CD4-positive, alpha-beta T cell treated with Interleukin-15 for 1 hour (primary cell): ENCODE measurements at places on chromosomes 11 and 22.

DNA sequence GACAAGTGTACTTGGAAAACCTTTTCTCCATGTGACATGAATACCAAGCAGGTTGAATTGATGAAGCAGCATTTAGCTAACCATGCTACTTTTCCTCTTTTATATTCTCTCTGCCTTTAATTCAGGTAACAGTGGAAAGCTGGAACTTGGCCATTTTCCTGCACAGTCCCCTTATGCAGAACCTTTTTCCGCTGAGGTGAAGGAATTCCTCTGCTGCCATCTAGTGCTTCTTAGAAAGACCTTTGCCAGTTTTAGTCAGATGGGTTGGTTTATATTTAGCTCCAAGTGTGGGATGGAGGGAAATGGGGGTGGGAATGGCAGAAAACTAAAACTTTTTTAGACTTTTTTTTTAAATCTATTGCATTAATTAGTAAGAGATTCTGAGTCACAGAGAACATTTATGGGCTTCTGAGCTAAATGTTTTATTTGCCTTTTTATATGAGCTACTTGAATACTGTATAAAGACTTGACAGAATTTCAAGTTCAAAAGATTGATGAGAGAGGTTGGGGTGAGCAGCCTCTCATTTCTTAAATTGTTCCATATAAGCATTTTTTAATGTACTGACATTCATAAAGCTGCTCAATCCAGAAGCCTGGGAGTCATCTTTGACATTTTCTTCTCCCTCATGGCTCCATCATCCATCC, 153.9 kb upstream of the ZC3H12C start:
- no peak for DNase-seq

DNA sequence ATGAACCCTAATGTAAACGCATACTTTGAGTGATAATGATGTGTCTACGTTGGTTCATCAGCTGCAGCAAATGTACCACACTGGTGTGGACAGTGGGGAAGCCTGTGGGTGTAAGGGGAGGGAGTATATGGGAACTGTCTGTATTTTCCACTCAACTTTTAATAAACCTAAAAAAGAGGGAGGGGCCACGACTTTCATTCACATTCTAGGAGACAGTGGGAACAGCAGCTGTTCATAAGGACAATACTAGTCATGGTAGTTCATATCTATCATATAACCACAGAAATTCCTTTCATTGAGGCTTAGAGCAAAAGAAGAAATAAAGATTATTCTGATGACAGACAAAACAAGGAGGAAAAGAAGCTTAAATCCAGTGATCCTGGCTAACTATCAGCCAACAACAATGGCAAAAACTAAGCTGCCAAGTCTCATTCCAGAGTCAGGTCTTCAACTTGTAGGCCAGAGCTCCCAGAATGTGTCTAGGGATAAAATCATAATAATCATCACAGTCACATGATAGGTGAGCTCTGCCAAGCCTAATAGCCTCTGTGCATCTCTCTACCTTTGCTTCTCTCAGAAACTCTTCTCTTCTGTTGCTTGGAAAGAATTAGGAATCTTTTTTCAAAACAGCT, 59.4 kb upstream of the CHRM4 start:
- no peak for DNase-seq

GRCh38 chr22:31646186-31647019, 15.6 kb downstream of the PISD start:
- no peak for DNase-seq

DNA sequence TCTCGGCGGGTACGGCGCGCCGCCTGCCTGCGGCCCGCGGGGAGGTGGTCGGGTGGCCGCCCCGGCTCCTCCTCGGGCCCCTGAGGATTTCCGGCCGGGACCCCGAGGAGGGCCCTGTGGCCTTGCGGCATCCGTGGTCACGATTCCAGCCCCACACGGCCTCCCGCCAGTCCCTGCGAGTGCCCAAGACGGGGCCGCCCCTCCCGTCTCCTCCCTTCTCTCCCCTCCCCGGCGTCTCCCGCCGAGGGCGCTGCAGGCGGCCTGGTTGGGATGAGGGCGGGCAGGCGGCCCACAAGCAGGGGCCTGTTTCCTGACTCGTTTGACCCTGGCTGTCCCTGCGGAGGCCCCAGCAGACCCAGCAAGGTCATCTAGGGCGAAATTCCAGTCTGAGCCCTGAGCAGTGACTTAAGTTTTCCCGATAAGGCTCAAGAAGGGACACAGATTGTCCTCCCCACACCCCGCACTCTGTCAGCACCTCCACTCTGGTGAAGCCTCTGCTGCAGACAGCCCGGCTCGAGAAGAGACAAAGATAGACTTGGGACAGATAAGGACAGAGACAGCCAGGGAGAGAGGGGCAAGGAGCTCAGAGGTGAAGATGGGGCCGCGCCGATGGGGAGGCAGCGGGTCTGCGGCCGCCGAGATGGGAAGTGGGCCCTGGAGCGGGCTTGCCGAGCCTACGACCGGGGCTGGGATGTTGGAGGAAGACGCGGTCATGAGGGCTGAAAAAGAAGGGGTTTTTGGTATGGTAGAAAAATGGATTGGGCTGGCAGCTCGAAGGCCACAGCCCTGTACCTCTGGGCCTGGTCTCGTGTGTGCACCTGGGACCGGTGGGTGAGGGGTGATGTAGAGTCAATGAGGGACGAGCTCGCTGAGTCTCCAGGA, 95.0 kb downstream of the SWAP70 start:
- DNase-seq, result peak; percentile 46

GRCh38 chr11:112400476-112401014, 139.9 kb upstream of the PLET1 start:
- DNase-seq, result no peak

DNA sequence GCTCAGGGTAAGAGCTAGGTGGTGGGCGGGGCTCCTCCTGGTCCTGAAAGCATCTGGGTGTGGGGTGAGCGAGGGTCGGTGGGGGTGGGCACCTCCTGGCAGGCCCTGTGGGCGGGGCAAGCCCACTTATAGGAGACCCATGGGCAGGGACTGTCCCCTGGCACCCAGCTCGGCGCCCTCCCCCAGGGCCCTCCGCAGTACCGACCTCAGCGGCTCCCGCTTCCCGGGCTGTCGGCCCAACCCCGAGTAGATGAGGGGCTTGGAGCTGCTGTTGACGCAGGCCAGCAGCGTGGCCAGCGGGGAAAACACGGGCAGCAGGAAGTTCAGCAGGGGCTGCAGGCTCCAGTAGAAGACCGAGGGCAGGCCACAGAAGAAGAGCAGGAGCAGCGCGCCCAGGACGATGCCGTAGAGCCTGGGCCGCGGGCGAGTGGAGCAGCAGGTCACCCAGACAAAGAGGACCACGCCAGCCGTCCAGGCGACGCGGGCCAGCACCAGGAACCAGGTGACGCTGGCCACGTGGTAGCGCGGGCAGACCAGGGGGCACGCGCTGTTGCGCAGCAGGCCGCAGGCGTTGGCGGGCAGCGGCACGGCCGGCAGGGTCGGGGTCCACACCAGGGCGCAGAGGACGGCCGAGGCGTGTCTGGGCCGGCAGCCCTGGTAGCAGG, 663 bp downstream of the MRGPRG start:
- DNase-seq, result no peak

- DNase-seq, result no peak
These were observed 251.9 kb upstream of the FAT3 start for GRCh38 chr11:91972665-91973266.

DNA sequence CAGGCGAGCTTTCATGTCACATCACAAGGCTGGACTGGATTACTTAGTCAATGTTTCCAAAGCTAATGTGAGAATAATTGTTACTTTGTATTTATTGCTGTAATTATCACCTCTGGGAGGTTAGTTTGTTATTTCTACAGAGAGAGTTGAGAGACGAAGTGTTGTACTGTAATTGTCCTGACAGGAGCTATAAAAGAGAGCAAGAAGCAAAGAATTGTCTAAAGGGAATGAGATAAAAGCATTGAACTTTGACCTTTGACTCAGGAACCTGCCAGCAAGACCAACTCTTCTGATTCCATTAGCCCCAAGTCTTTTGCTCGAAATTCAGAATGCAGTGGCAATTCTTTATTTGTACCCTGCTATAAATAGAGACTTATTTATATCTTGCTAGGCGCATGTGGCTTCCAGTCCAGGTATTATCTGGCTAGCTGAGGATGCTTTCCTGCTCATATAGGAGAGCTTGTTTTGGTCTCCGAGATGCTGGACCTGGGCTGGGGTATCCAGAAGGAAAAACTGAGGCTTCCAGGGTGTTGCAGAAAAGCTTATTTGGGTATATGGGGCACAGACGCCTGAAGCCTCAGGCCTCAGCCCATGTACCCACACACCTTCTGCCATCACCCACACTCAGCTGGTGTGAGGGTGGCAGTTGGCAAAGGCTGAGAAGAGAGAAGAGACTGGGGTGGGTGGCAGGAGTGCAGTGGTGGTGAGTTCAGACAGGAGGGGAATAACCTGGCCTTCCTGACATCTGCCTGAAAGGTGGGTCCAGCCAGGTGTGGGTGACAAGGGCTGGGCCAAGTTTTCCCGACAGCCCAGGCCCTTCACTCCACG, 40.7 kb downstream of the SYT13 start:
- no peak for DNase-seq

GRCh38 chr22:37641561-37641949, 2.1 kb downstream of the SH3BP1 start:
- no peak for DNase-seq

DNA sequence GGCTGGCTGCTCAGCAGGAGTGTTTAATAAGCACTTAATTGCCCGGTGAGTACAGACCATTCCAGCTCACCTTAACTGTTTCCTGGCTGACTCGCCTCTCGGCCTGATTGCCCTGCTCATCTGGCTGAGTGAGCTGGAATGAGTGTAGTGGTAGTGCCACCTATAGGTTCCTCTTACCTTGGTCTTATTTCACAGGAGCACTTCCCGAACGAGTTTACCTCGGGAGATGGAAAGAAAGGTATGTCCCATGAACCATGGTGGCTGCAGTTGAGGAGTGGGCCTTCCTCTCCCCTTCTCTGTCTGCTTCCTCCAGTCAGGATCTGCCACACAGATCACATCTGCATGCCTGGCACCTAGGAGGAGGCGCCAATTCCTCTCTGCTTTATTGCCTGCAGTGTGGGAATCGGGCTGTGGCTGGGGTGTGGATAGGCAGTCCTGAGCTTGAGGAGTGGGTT, 26.7 kb downstream of the UPB1 start:
- peak; percentile 51 for DNase-seq

- DNase-seq, result no peak
These were observed 13.1 kb downstream of the C11orf96 start for GRCh38 chr11:43955381-43956118.

DNA sequence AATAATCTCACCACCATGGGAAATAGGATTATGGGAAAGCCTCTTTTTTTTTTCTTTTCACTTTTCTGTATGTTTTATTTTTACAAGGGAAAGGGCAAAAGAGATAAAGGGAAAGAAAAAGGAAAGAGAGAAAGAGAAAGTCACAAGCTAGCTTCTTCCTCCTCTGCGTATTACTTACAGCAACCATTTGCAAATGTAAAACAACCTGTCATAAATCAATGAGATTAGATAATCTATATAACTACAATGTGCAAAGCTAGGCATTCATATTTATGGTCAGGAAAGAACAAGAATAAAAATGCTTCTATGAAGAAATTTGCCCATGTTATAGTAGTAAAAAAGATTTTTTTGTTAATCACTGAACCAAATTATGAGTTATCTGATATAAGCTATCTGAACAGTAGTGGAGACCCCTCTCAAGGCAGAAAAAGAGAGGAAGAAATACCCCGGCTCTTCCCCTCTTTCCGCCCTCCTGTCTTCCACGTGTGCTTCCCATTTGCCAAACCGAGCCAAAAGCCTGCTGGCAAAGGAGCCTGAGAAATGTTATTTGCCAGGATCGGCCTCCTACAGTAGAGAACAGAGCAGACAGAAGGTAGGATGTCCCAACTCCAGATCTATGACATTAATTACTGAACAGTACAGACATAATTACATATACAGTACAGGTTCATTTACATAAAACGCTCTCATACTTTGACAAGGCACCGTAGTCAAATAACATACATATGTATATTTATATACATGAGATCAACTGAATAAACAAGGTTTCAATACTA, 50.2 kb downstream of the ARHGAP32 start:
- no peak for DNase-seq

- DNase-seq, result no peak
These were observed 119.7 kb downstream of the CWF19L2 start for GRCh38 chr11:107337917-107338316.

DNA sequence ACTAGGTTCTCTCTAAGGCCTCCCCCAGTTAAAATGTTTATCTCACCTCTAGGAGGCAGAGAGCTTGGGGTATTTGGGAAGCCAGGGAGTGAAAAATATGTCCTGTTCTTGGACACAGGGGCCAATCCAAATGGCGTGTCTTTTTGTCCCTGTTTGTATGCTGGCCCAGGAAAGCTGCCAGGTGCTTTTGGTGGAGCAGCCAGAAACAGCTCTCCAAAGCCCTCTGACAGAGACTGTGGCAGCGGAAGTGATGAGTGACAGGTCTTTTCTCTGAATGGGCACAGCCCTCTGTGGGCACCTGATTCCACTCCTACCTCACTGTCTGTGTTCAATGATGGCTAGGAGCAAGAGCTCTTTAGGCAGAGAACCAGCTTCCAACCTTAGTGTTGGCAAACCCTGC, 106.4 kb upstream of the KIRREL3 start:
- no peak for DNase-seq

GRCh38 chr11:128603752-128604414, 16.5 kb upstream of the ETS1 start:
- no peak for DNase-seq

GRCh38 chr11:119416606-119417580, 6.1 kb downstream of the THY1 start:
- no peak for DNase-seq

GRCh38 chr22:30882974-30883533, 85.5 kb downstream of the MORC2 start:
- no peak for DNase-seq

DNA sequence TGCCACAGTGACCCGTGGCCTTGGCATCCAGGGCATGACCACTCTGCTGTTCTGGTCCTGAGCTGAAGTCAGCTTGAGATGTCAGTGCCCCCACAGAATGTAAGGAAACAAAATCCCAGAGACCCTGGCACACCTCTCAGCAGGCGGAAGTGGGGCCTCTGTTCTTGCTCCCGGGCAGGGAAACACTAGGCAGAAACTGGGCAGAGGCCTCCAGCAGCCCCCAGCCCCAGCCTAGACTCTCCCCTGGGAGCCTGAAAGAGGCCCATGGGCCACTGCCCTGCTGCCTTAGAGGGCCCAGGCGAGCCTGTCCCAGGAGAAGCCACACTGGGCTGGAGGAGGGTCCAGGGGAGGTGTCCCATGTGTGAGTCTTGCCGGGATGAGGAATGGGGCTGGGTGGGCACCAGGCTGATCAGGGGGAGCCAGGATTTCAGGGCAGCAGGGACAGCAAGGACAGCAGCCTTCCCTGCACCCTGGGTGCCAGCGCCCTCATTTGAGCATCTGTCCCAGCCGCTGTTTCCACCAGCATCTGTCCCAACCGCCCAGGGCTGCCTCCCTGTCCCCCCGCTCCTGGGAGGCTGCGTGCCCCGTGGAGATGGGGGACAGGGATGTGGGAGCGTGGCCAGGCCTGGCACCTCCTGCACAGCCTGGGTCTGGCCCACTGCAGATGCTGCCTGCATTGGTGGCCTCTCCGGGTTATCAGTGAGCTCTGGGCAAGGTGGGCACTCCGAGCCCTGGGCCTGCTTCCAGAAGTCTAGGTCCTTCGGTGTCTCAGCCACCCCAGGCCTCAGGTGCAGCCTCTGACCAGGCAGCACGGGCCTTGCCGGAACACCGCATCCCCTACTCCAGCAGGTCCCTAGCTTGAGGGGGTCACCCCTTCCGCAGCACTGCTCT, 1072.4 kb downstream of the BRD1 start:
- no peak for DNase-seq

GRCh38 chr11:96155627-96156378, 187.2 kb downstream of the MAML2 start:
- peak; percentile 68 for DNase-seq
